ENCODE measurements at places on chromosomes 5 and 9. TPM values are rescaled to one million over a fixed set of nuclear protein-coding genes. Genes with fewer than 3 reads are reported as not detected.
A peak's percentile ranks its signal among the peaks of the same experiment; 100 is the strongest.

The GNA14 gene
- total RNA-seq = not detected

The DCANP1 gene
- total RNA-seq = not detected

DNA sequence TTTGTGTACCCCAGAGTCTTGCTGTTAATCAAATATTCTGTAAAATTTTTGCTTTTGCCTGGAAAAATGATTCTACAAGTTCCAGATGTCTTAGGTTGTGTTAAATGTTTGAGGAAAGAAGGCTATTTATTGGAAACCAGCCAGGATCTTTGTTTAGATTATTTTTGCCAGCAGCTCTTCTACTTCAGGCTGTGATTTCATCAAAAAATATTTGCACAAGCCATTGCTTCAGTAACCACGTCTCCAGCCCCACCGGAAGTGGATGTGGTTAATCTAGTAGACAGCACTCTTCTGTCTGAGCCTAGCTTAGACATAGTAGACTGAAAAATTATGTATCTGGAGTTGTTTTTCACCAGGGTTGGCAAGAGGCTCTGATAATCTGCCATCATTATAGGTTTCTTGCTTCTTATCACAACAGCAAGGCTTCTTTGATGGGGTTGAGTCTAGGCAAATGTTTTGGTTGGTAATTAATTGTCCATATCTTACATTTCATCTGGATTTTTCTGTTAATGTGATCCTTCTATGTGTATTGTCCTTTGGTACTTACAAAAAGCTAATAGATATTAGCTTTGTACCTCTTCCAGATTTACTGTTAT, 17.1 kb downstream of the KCTD16 start:
- H3K4me1 ChIP-seq = peaks cover 4% of the 10 kb centered on the region
- peak overlapping the region; percentile 14 for H3K4me3 ChIP-seq
- H3K27me3 ChIP-seq = no peaks in the 10 kb centered on the region
- no peaks in the 10 kb centered on the region for H3K36me3 ChIP-seq
- peak overlapping the region; percentile 87 for H3K27ac ChIP-seq

DNA sequence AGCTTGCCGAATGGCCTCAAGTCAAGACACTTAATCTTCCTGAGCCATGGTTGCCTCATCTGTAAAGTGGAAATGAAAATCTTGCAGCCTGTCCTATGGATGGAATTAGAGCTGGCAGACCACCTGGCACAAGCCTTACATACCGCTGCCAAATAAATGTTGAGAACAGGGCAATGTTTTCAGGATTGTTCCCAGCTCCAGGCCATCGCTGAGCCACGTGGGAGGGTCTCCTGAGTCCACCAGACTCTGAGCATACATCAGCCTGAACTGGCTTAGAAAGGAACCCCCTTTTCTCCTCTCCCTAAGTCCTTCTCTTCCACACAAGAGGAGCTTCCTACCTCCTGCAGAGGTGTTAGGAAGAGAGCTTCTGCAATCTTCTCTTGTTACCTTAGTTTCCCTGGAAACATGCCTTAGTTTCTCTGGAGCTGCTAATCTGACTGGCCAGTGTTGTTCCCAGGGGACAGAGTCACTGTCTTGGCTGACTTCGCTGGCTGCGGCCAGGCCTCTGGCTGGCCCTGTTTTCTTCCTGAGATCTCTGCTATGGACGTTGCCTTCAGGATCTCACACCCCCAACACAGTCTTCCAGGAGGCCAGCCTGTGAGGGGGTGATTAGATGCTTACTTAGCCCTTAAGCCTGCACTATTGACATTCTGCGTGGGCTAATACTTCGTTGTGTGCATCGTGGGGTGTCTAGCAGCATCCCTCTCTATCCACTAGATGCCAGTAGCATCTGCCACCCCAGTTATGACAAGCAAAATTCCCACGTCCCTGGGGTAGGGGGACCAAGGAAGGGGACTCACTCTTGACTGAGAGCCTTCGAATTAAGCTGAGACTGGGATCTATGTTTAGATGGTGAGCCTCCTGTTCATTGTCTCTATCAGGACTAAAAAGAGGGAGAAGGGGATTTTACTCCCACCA, 62.2 kb downstream of the BOD1 start:
- H3K27me3 ChIP-seq = peaks cover 3% of the 10 kb centered on the region
- H3K27ac ChIP-seq = no peak overlapping the region
- DNase-seq = no peak
- H3K4me3 ChIP-seq = no peak overlapping the region
- H3K4me1 ChIP-seq = no peaks in the 10 kb centered on the region

DNA sequence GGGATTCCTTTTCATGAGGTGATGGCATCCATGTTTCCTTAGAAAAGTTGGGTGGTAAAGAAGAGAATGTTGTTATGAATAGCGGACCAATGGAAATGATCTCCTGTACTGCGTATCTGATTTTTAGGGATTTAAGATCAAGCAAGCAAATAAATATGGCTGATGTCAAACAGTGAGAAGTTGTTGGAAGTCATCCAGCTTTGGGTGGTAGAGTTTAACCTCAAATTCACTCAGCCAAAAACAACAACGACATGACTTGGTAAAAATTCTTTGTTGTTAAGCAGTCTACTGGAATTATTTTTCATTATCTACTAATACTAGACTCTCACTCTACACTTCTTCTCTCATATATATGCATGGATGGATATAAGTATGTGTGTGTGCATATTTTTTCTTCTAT, 426.5 kb downstream of the CTNND2 start:
- H3K27me3 ChIP-seq = no peaks in the 10 kb centered on the region
- H3K4me1 ChIP-seq = no peaks in the 10 kb centered on the region
- no peak overlapping the region for H3K27ac ChIP-seq

GRCh38 chr9:129675620-129676019, 10.2 kb downstream of the PRRX2 start:
- peaks cover 4% of the 10 kb centered on the region for H3K4me1 ChIP-seq
- H3K4me3 ChIP-seq = no peak overlapping the region
- DNase-seq = no peak
- H3K36me3 ChIP-seq = no peaks in the 10 kb centered on the region
- no peak overlapping the region for H3K27ac ChIP-seq
- H3K27me3 ChIP-seq = peaks cover 12% of the 10 kb centered on the region

GRCh38 chr5:124841829-124842712, 95.6 kb upstream of the ZNF608 start:
- H3K4me1 ChIP-seq = no peaks in the 10 kb centered on the region
- H3K36me3 ChIP-seq = no peaks in the 10 kb centered on the region
- no peak overlapping the region for H3K27ac ChIP-seq

DNA sequence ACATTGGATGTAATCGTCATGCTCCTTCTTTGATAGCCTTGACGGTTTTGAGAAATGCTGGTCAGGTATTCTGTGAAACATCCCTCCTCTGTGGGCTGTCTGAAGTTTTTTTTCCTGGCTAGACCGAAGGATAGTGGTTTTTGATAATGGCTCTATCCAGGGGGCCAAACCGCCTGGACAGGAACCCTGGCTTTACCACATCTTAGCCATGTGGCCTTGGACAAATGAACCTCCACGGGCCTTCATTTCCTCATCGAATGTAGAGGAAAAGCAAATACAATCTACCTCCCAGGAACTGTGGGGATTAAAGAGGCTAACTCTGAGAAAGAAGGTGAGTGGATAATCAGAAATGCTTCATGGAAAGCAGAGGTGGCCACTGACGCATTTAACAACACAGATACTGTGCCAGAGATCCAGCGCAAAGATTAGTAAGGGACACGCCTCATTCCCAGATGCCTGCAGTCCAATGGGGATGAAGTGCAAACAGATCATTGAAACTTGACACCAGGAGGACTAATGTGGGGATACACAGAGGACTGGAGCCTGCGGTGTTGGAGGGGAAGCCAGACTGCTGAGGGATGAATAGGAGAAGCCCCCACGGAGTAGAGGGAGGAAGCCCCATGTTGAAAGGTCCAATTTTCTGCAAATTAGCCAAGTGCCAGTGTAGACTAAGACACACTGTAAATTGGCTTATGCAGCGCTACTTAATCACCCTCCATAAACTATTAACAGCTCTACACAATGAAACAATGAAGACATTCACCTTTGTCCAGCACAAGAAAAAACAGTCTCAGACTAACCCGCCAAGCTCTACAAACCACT, 41.6 kb downstream of the MYO10 start:
- H3K36me3 ChIP-seq = no peaks in the 10 kb centered on the region
- H3K4me3 ChIP-seq = no peak overlapping the region
- H3K4me1 ChIP-seq = no peaks in the 10 kb centered on the region
- H3K27ac ChIP-seq = no peak overlapping the region
- no peak for DNase-seq

DNA sequence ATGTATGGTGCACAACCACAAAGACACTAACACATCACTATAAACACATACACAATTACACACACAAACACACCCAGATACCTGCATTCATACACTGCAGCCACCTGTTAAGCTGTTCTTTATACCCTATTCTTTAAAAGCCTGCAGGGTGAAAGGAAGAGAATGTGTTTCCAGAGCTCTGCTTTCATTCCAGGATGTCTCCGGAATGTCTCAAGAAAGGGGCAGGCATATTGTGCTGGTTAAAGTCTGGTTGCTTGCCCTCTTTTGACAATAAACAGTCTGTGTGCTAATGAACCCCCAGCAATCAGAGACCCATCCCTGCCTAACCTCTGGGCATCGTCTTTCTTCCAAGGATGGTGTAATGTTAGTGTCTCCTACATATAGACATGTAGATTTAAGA, 181.6 kb downstream of the EPB41L4A start:
- H3K36me3 ChIP-seq = no peaks in the 10 kb centered on the region
- no peak overlapping the region for H3K4me3 ChIP-seq
- no peaks in the 10 kb centered on the region for H3K4me1 ChIP-seq
- no peak for DNase-seq
- no peak overlapping the region for H3K27ac ChIP-seq

GRCh38 chr5:126355940-126356339, 67.3 kb upstream of the GRAMD2B start:
- no peak overlapping the region for H3K4me3 ChIP-seq
- no peaks in the 10 kb centered on the region for H3K36me3 ChIP-seq
- peaks cover 9% of the 10 kb centered on the region for H3K27me3 ChIP-seq
- no peak for DNase-seq
- H3K4me1 ChIP-seq = peaks cover 7% of the 10 kb centered on the region

DNA sequence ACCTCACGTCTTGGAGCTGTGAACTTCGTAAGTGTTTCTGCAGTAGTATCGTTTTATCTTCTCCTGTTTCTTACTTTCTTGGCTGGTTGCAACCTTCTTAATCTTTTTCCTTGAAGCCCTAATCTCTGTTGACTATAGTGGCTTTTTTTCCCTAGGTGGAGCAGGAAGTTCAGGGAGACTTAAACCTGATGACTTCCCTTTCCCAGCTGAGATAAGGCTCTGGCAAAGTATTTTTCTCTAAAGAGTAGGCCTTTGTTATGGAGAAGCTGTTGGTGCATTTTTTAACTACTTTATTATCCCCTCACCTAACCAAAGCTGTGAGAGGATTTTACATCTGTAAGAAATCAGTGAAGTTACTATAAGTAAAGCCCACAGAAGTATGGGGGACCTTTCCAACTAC, 723.1 kb upstream of the RIOK2 start:
- H3K4me1 ChIP-seq = no peaks in the 10 kb centered on the region
- H3K36me3 ChIP-seq = no peaks in the 10 kb centered on the region
- no peak overlapping the region for H3K4me3 ChIP-seq
- DNase-seq = no peak
- no peaks in the 10 kb centered on the region for H3K27me3 ChIP-seq

- H3K27ac ChIP-seq = no peak overlapping the region
- peaks cover 18% of the 10 kb centered on the region for H3K27me3 ChIP-seq
- H3K4me3 ChIP-seq = peak overlapping the region; percentile 24
Observed at GRCh38 chr9:6024035-6024554, 8.7 kb upstream of the RANBP6 start.

- no peak for DNase-seq
- no peak overlapping the region for H3K4me3 ChIP-seq
- H3K27ac ChIP-seq = no peak overlapping the region
Observed at GRCh38 chr9:3585606-3586005, 59.8 kb upstream of the RFX3 start.

DNA sequence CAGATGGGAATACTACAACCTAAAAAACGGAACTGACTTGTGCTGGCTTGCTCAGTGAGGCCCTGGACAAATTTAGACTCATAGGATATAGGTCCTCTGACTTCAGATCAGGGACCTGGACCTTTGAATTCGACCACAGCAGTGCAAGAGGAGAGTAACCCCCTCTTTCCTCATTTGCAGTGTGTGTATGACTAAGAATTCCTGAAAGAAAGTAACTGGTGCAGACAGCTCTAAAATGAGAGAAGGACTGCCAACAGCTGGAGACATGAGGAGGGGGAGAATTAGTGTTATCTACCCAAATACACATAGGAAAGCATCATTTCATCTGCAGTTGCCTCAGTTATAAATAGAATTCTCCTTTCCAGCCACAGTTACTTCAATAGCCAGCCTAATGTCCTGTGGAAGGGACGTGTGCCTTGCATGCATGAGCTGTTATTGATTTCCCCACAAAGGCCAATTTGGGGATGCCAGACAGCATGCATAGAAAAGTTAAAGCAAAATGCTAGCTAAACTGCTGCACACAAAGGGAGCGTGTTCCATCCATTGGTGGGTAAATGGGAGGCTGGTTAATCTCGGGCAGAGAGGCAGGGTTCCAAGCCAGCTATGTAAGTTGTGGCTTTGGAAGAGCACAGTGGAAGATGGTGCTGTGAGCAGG, 442.7 kb downstream of the CDK5RAP2 start:
- no peak for DNase-seq
- H3K36me3 ChIP-seq = no peaks in the 10 kb centered on the region
- H3K27ac ChIP-seq = no peak overlapping the region
- no peak overlapping the region for H3K4me3 ChIP-seq
- no peaks in the 10 kb centered on the region for H3K27me3 ChIP-seq
